ENCODE measurements at places on chromosomes 13 and 19. TPM values are rescaled to one million over a fixed set of nuclear protein-coding genes. Genes with fewer than 3 reads are reported as not detected.

Gene ZNF534
- 0.68 TPM for total RNA-seq

Gene CYSLTR2
- total RNA-seq, result 0.14 TPM

Gene SPRED3
- total RNA-seq, result 16.4 TPM

Gene ACP7
- not detected for total RNA-seq

- H3K4me3 ChIP-seq, result no peak overlapping the region
- H3K36me3 ChIP-seq, result peaks cover 8% of the 10 kb centered on the region
- H3K27me3 ChIP-seq, result no peaks in the 10 kb centered on the region
- no peak overlapping the region for H3K27ac ChIP-seq
- H3K4me1 ChIP-seq, result no peaks in the 10 kb centered on the region
- DNase-seq, result no peak
Observed at GRCh38 chr13:76994281-76994680, 2.4 kb downstream of the CLN5 start.

DNA sequence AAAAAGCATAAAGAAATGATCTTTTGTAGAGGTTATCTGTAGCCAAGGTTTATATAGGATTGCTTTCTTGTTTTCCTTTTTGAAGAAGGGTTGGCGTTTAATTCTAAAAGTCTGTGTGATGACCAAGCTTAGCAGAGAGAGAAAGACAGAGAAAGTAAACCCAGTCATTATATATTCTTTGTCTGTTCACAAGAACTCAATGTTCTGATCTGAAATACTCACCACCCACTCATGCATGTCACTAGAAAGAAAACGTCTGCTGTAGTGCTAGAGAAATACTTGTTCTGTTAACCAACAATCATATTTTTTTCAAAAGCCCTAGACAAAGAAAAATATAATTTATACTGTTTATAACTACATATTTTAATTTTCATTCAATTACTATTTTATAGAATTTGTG lies 173.7 kb upstream of the SLITRK5 start:
- H3K27ac ChIP-seq, result no peak overlapping the region
- H3K4me1 ChIP-seq, result no peaks in the 10 kb centered on the region
- DNase-seq, result no peak
- H3K4me3 ChIP-seq, result no peak overlapping the region

DNA sequence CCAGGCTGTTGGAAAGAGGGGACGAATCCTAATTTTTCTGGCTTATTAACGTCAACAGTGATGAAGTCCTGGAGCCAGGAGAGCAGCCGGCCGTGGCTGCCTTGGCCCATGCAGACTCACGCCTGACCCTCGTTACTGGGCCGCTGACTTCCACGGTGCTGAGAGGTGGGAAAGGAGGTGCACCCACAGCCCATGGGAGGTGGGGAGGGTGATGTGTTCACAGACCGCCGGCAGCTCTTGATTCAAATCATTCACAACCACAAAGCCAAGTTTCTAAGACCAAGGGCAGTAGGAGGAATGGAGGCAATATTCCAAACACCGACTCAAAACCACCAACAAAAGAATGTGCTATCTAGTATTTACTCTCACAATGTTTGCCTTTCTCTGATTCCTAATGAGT lies 24.3 kb downstream of the COL4A2 start:
- DNase-seq, result no peak
- peak overlapping the region; percentile 96 for H3K27ac ChIP-seq
- no peaks in the 10 kb centered on the region for H3K36me3 ChIP-seq
- no peaks in the 10 kb centered on the region for H3K27me3 ChIP-seq
- peak overlapping the region; percentile 67 for H3K4me3 ChIP-seq

GRCh38 chr19:13037161-13037560 lies 41.9 kb downstream of the NFIX start:
- H3K27me3 ChIP-seq, result no peaks in the 10 kb centered on the region
- no peak overlapping the region for H3K4me3 ChIP-seq
- DNase-seq, result no peak
- no peaks in the 10 kb centered on the region for H3K36me3 ChIP-seq

- H3K27ac ChIP-seq, result no peak overlapping the region
- no peak overlapping the region for H3K4me3 ChIP-seq
- H3K4me1 ChIP-seq, result no peaks in the 10 kb centered on the region
Observed at GRCh38 chr19:16850133-16850532, 20.9 kb downstream of the SIN3B start.

DNA sequence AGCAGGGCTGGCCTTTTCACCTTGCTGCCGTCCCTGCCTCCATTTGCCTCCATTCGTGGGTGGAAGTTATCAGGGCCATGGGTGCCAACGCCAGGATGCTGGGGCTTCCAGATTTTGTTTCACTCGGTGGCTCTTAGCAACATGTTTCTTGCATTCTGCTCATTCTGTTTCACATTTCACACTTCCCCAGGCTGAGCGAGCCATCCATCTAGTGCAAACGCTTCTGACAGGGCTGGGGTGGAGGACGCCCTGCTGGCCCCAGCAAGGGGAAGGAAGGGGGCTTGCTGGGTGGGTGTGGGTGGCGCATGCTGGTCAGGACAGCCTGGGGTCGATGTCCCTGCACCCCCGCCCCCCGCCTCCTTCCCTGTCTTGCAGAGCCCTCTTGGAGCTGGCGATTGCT lies 165.2 kb downstream of the URI1 start:
- no peaks in the 10 kb centered on the region for H3K4me1 ChIP-seq
- no peaks in the 10 kb centered on the region for H3K27me3 ChIP-seq
- H3K36me3 ChIP-seq, result no peaks in the 10 kb centered on the region

- H3K27me3 ChIP-seq, result no peaks in the 10 kb centered on the region
- H3K4me1 ChIP-seq, result peaks cover 41% of the 10 kb centered on the region
- no peak for DNase-seq
- H3K4me3 ChIP-seq, result no peak overlapping the region
- peak overlapping the region; percentile 28 for H3K27ac ChIP-seq
Observed at GRCh38 chr19:17326595-17326966, 8.1 kb downstream of the ANO8 start.

DNA sequence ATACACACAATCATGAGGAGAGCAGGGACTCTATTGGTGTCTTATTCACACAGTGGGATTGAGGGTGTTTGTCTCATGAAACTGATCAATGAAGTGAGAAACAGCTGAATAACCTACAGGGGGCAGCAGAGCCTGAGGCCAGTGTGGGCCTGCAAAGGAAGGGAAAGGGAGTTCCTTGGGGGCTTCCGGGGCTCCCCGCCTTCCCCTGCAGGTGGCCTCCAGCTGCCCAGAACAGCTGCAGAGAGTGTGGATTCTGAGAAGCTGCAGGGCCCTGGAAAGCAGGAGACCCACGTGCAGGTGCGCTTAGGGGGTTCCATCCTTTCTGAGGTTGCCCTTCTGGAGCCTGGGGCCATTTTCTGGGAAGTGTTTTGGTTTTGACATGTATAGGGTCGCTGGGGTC lies 20.1 kb downstream of the ZNF763 start:
- no peak overlapping the region for H3K27ac ChIP-seq
- no peak overlapping the region for H3K4me3 ChIP-seq
- no peaks in the 10 kb centered on the region for H3K4me1 ChIP-seq
- H3K27me3 ChIP-seq, result no peaks in the 10 kb centered on the region
- no peaks in the 10 kb centered on the region for H3K36me3 ChIP-seq

DNA sequence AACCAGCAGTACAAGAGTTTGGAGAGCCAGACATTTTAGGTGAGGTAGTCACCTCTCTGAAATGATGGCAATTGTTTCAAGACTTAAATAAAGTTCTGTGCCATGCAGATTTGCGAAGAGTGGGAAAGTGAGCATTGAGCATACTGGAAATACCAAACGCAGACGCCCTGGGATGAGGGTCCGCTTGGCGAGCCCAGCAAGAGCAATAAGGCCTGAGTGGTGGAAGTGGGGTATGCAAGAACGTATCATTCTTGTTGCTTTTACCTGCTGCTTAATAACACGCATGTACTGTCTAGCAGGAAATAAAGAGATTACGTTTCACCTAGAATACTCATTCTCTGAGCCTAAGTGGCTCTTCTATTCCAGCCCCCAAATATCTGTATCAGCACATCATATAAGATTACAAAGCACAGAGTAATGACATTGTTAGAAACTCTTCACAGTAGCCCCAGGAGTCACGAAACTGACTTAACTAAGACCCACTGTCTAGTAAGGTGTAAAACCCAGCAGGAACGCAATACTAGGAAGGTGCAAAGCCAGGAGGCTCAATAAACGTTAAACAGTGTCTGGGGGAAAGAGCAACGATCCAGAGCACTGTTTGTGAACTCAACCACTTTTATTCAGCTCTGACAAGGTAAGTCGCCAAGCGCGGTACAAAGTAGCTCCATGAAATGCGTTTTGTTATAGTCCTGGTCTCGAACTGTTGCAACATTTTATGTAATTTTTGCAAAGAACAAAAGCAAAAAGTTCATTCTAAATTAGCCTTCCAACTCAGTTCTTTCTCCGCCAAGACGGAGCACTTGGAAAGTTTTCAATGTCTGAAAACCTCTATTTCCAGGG lies 1.2 kb downstream of the RCBTB2 start:
- DNase-seq, result no peak
- peaks cover 27% of the 10 kb centered on the region for H3K4me1 ChIP-seq
- peak overlapping the region; percentile 96 for H3K27ac ChIP-seq
- H3K27me3 ChIP-seq, result no peaks in the 10 kb centered on the region
- no peaks in the 10 kb centered on the region for H3K36me3 ChIP-seq
- H3K4me3 ChIP-seq, result peak overlapping the region; percentile 84
